LoVo (cell line): ENCODE measurements at places on chromosomes 11 and 22.

- no peak for DNase-seq
Observed at GRCh38 chr11:9259981-9260837, 4.9 kb downstream of the DENND5A start.

DNA sequence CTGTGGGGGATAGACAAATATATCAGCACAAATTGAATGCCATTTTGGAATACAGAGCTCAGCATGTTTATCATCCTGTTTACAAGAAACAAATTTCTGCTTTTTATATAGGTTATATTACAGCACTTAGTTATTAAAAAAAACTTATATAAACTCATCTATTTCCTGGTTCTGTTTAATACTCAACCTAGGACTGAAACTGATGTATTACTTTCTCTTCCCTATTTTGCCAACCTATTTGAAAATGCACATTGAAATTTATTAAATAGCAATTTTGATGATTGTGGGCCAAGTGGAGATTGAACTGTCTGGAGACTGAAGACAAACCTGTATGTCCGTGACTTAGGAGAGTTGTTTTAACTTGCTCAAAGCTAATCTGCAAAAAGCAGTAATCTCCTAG is 288.3 kb upstream of the ANO3 start:
- no peak for DNase-seq

DNA sequence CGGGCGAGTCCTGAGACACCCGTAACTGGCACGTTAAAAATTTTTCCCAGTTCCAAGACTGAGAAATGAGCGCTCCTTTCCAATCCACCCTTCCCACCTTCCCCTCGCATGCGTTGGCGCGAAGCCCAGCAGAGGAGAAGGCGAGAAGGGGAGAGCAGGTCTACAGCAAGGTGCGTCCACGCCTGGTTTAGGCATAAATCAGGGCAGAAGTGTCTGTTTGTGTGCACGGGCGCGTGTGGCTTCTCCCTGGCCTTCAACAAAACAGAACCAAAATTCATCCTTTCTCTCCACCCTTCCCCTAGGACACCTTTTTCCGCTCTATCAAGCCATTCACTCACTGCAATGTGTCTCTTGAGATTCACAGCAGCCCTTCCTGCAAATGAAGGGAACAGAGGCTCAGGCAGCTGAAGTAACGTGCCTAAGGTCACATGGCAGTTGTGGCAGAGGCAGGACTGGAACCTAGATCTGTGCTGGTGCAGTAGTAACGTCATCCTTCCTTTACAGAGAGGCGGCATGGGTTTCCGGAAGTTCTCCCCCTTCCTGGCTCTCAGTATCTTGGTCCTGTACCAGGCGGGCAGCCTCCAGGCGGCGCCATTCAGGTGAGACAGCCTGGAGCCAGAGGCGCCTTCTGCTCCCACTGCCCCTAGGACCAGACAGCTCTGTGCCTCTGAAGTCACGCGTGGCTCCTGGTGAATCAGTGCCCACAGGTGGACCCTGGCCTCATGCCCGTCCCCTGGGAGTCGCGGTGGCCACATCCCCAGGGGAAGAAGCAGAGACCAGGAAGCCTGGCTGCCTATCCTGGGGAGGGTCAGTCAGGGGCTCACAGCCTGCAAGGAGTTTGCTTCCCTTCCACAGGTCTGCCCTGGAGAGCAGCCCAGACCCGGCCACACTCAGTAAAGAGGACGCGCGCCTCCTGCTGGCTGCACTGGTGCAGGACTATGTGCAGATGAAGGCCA is 1.1 kb downstream of the CALCB start:
- peak; percentile 63 for DNase-seq

DNA sequence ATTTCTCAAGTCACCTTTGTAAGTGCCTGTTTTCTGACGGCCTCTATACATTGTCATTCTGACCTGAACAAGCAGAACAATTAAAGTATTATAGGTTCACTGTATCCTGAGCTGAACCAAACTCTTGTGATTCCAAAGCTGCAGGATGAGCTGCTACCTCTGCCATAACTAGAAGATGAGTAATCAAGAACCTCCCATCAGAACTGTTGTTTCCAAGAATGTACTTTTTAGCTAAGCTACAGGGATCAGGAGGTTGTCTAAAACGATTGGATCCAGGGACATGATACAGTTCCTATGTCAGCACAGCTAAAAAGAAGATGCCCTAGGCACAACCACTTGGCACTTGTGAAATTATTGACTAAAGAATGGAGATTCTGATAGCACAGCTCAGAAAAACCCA is 288.4 kb upstream of the CCDC90B start:
- DNase-seq: no peak

DNA sequence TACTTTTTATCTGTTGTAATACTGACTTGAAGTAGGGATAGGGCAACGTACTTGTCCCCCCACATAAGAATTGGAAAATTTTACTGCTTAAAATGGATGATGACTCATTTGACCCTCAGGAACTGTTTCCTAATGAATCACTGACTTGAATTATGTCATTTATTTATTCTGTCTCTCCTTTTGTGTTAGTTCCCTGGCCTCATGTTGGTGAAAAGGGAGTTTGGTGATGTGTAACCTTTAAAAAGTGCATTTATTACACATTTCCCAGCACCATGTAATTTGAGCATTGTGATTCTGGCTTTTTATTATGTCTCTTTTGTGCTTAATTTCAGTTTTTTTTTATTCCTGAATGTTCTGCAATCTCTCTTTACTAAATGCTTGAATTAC is 20.3 kb upstream of the PGM2L1 start:
- peak; percentile 38 for DNase-seq

GRCh38 chr11:64591257-64592233 is 525 bp downstream of the SLC22A12 start:
- DNase-seq: no peak

GRCh38 chr11:48123254-48123875 is 93.2 kb upstream of the OR4B1 start:
- no peak for DNase-seq

- DNase-seq: no peak
Observed at GRCh38 chr11:133323354-133323753, 208.9 kb downstream of the OPCML start.

GRCh38 chr11:73164803-73165540 is 22.9 kb upstream of the FCHSD2 start:
- no peak for DNase-seq

GRCh38 chr22:27833803-27834202 is 32.2 kb upstream of the MN1 start:
- DNase-seq: no peak

- no peak for DNase-seq
Observed at GRCh38 chr22:38879108-38879729, 7.2 kb upstream of the CBX6 start.

DNA sequence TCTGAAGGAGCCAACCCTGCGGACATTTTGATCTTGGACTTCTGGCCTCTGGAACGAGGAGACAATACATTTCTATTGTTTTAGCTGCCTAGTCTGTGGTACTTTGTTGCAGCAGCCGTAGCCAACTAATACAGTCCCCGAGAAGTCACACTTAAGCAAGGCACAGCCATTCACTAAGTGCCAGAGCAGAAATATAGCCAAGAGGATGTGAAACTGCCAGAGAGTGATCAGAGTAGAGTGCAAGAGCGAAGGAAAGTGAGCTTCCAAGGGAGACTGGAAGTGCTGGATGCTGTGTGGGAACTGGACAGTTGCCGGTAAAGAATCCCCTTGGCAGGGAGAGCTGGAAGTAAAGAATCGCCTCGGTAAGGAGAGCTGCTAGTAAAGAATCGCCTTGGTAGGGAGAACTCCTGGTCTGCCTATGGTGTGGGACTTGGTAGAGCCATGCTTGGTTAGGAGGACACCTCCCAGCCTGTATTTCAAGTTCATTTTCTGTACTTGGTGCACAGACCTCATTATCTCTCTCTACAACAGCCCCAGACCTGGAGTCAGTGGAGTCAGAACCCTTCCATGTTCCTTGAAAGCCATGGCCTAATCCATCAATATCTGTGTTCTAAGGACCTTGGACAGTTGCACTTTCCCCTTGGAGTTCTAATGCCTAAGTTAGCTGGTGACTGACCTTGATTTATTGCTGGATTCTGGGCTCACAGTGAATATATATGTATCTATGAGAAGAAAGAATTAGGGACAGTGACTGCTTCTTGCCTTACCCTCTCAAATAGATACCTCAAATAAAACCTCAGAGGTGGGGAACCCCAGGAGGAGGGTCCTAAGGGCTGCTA is 162.1 kb downstream of the LDLRAD3 start:
- no peak for DNase-seq

GRCh38 chr22:20524004-20524481 is 16.6 kb downstream of the MED15 start:
- DNase-seq: no peak

DNA sequence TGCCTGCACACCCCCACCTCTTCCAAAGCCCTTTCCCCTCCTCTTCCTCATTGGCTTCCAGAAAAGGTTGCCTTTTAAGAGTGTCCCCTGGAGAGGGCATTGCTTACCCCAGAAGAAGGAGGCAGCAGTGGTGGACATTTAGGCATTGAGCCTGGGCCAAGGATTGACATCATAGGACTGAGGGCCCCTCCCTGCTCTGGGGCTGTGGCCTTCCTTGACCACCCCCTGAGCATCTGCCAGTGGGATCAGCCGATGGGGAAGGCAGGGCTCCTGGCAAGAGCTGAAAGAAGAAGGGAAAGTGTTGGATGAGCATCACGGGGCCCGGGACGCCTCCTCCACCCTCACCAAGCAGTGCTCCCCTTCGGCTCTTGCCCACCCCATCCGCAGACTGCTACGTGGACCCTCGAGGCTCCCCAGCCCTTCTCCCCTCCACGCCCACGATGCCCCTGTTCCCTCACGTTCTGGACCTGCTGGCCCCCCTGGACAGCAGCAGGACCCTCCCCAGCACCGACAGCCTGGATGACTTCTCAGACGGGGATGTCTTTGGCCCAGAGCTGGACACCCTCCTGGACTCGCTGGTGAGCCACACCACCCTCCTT is 37.4 kb downstream of the ZC3H7B start:
- no peak for DNase-seq

DNA sequence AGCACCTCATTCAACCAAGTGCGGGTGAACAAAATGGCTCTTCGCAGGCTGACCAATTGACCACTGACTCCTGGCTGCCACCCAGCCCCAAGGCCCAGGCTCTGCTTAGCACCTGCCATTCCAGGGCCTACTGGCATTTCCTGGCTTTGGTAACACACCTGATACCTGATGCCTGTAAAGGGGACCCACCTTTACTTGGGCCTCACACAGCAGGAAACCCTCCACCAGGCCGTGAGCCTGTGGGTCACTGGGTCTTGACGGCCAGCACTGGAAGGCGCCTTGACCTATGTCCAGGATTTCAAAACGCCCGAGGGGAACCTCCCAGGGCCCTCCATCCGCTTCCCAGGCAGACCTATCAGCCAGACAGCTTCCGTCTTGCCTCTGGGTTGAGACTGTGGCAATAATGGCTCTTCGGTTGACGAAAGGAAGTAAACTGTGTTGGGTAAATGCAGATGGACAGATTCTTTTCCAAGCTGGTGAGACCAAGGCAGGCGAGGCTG is 16.8 kb upstream of the TMEM184B start:
- DNase-seq: no peak

DNA sequence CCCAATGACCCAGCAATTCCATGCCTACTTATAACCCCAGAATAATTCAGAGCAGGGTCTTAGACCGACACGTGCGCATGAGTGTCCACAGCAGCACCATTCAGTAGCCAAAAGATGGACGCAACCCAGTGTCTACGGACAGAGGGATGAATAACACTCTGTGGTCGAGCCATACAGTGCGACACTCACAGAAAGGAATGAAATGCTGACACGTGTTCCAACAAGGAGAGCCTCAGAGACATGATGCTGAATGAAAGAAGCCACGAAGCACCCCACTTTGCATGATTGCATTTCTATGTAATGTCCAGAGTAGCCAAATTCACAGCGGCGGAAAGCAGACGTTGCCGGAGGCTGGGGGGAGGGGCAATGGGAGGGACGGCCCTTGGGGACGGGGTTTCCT is 134.4 kb downstream of the CTTN start:
- DNase-seq: no peak

DNA sequence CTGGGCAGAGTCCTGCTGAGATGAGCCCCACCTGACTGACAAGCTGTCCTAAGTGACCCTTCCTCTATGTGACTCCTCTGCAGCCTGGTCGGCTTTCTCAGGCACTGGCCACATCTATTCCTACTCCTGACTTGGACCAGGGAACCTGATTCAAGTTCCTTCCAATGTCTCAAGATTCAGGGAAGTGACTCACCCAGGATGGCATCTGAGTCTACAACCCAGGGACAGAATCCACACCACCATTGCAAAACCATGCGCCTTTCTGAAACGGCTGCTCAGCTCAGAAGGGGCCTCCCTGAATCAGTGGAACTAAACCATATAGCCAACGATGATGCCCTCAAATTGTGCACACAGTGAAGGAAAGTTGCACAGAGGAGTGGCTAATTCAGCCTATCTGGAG is 63.9 kb upstream of the CSNK2A3 start:
- no peak for DNase-seq
